Coronary artery (tissue), 2 donors: ENCODE measurements at places on chromosomes 6 and 20.
A peak's percentile ranks its signal among the peaks of the same experiment; 100 is the strongest.

- DNase-seq = no peak
Observed at GRCh38 chr6:138896104-138896756, 91.8 kb downstream of the REPS1 start.

DNA sequence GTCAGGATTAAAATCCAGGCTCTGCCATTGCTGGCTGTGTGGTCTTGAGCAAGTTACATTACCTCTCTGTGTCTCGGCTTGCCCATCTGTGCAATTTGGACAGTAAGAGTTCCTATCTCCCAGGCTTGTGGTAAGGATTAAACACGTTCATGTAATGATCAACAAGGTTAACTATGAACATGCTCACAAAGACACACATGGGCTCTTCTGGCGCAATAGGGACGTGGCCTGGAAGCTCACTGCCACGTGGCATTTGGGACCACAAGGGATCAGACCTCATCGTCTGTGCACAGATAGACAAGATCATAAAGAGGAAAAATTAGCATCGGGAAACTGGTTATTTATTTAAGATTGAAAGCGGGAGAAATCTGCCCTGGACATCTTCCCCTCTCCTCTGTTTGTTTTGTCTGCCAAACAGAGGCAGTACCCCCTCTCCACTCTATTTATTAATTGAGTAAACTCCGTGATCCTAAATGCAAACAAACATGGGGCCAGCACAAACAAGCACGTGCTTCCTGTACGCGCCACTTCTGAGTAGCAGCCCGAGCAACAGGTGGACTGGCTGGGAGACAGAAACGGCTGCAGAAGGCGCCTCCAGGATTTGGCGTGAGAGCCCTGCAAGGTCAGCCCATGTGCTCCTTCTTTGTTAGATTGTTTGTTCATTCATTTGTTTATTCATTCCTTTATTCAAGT, 95.0 kb downstream of the CDH26 start:
- DNase-seq = no peak

DNA sequence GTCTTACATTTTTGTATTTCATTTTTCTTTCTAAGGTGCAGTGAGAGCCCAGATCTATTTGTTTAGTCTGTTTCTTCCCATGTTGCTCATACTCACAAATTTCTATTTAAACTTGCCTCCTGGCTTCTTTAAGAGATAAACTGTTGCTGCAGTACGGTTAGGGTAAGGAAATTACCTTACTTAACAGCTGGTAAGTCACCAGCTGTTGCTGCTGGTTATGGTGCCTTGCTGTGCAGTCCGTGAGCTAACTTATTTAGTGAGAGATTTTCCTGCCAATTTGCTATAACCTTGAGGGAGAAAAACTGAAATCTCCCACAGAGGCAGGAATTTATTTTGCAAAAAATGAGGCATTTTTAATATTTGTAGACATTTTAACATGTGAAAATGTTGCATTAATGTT, 261.0 kb downstream of the UST start:
- DNase-seq = no peak

GRCh38 chr6:143478479-143479062, 28.0 kb downstream of the PEX3 start:
- DNase-seq = no peak

DNA sequence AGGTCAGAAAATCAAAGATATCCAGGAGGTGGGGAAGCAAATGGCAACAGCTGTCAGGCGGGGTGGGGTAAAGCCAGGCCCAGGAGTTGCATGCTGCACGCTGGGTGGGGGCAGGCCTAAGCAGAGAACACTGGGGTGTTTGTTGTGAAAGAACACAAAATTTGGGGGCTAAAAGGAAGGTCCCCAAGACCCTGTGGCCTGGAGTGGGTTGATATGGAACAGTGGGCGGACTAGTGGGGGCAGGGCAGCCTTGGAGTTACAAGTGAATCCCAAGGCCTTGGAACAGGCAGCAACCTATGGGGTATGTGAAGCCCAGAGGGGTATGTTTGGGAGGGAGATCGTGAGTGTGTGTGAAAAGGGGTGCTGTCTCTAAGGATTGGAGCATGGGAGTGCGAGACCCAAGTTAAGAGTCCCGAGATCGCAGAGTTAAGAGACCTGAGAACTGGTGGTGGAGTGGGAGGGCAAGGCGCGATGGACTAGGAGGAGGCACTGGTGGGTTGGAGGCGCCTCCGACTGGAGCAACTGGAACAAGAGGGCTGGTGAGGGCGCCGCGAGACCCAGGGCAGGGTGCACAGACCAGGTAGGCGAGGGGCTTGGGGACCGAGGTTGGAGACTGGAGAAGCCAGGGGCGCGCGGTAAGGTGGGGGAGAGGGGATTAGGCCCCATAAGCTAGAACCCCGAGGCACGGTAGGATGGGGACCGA, 658 bp downstream of the CUL7 start:
- DNase-seq = no peak

GRCh38 chr20:14331646-14332045, 5.8 kb downstream of the FLRT3 start:
- DNase-seq = no peak

GRCh38 chr20:57450419-57450818, 59.2 kb downstream of the RBM38 start:
- DNase-seq = peak; percentile 82

DNA sequence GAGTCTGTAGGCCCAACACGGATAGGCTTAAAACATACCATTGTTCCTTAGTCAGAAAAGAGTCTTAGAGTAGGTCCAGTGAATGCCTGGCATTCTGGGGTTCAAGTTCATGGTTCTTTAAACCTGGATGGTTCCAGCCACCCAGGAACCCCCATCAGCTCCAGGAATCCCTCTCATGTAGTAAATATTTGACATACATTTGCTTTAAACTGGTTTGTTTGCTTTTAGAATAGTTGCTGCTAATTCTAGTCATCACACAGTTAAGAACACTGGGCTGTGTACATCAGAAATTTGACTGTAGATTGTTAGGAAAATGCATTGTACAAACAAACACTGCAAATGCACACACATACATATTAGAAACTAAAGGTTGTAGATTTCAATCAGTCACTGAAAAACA, 30.6 kb upstream of the PBOV1 start:
- DNase-seq = no peak
